ENCODE measurements at places on chromosomes 13 and 19.

GRCh38 chr19:44807162-44807561 is 1.7 kb upstream of the BCAM start:
- DNase-seq = no peak

DNA sequence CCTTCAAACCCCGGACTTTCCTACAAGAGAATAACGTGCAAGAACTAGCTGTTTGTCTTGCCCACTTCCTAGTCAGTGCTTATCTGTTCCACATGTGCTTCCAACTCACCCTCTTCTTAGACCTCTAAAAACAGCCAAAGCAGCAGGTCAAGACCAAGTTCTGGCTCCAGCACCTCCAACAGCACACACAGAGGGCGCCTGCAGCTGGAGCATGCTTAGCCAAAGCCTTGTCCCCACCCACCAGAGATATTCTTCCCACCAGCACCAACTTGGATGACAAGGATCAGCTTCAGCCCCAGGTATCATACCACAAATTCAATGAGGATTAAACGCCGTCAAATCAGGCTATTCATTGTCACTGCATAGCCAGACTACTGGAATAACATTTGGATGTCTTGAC is 17.9 kb downstream of the RCBTB1 start:
- no peak for DNase-seq

DNA sequence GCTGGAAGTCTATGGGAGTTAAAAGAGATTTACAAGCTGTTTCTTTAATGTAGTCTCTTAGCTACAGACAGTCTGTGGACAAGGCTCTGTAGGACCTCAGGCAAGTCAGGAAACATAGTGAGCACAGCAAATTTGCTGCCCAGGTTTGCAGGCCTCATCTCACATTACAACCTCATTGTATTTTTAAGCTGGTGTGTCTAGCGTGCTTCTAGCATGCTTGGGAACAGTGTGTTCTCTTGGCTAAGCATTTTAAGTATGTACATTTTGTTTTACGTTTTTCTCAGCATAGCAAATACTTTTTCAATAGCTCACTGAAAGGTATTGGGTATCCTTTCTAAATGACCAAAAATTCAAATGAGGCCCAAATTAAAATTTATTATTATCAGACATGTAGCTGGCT is 113.2 kb downstream of the STARD13 start:
- DNase-seq = no peak

GRCh38 chr13:44870456-44870929 is 118.8 kb downstream of the NUFIP1 start:
- no peak for DNase-seq

DNA sequence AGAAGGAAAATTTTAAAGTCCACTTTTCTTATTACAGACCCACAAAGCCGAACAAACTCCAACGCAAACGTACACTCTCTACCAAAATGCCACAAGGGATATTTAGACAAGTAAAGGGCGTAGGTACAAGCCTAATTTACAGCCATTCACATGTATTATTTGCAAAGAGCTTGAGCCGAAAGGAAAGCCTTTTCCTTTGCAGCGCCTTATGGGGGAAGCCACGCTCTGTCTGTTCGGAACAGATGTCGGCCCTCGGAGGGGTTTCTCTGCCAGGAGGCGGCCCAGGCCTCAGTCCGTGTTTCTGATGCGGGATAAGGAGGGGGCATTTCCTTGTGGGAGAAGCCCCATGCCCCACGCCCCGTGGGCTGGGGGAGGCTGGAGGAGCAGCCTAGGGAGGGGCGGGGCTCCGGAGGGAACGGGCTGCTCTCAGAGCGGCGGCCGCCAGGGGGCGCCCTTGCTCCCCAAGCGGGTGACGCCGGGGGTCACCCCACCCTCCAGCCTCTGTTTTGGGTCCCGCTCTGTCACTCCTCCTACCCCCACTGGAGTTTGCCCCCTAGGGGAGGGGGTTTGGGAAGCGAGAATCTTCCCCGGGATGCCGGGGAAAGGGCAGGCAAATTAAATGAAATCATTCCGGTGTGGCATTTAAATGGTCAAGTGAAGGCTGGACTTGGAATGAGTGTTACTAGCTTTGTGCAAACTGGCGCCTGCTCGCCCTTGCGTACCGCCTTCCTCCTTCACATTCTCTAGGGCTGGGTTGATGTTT is 2.9 kb downstream of the HTR2A start:
- DNase-seq = peak; percentile 61

- no peak for DNase-seq
These were observed 11.7 kb downstream of the NDUFB7 start for GRCh38 chr19:14559916-14560775.

GRCh38 chr13:79989217-79989661 is 351.7 kb downstream of the SPRY2 start:
- no peak for DNase-seq

DNA sequence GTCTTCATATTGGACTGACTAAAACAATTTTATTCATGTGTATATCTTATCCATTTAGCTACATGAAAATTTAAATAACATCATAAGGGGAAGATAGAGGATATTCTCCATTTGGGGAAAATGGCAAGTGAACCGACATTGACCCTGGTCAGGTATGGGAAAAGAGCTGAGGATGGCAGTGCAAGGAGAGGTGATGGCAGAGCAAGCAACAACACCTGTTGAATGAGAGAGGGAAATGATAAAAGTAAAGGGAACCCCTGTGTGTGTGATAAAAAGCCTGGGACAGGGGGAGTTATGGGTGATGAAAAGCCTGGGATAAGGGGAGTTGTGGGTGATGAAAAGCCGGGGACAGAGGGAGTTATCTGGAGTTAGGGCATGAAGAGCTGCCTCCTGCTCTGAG is 4.0 kb downstream of the CLC start:
- DNase-seq = no peak

DNA sequence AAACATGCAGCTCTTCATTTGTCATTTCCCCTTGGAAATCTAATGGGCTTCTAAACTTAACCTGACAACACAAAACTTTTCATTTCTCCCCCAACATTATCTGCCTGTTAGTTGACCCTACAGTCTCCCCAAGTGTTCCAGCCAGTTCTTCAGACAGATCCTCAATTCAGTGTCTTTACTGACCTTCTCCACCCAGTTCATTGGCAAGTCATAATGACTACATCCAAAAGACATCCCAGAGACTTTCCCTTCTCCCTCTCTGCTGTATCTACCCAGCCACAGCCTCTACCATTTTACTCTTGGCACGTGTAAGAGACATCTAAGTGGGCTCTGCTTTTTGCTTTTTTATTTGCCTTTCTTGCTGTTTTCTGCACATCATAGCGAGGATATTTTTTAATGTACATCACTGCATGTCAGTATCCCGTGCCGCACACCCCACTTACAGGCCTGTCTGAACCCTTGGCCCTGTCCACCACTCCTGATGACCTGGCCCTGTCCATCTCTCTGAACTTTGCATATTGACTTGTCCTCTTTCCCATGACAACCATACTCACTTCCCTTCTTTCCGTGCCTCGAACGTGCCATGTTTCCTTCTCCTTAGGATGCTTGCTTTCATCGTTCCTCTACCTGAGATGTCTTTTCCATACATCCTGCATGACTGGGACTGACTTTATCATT is 391.9 kb downstream of the IRS2 start:
- DNase-seq = no peak

DNA sequence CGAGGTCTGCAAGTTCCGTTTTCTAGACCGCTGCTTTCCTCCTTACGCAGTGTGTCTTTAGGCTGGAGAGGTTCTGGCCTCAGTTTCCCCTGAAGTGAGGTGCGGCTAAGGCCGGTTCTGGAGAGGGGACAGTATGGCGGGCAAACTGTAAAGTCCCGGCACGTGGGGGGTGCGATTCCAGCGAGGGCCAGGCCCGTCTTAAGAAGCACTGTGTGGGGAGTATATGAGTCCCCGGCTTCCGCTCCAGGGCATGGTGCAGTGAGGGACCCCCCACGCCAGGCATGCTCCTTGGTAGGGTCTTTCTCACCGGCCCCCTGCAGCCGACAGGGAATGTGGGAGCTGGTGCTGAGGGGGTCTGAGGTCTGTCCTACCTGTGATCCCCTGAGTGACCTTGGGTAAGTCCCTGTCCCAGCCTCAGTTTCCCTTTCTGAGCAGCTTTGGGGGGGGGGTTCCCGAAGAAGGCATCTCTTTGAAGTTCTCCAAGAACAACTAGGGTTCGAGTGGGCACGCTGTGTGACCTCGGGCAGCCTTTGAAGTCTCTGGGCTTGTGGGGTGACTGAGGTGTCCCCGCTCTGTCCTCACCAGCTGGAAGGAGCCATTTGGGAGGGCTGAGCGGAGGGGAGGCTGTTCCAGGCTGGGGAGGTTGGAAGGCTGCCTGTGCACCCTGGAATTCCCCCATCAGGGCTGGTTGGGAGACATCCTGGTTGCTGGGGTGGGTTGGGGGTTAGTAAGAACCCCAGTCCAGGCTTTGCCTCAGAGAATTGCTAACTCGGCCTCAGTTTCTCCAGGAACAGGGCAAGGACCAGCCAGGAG is 1.5 kb downstream of the NFIC start:
- no peak for DNase-seq

- no peak for DNase-seq
These were observed 458.1 kb upstream of the ARGLU1 start for GRCh38 chr13:107025991-107026390.

DNA sequence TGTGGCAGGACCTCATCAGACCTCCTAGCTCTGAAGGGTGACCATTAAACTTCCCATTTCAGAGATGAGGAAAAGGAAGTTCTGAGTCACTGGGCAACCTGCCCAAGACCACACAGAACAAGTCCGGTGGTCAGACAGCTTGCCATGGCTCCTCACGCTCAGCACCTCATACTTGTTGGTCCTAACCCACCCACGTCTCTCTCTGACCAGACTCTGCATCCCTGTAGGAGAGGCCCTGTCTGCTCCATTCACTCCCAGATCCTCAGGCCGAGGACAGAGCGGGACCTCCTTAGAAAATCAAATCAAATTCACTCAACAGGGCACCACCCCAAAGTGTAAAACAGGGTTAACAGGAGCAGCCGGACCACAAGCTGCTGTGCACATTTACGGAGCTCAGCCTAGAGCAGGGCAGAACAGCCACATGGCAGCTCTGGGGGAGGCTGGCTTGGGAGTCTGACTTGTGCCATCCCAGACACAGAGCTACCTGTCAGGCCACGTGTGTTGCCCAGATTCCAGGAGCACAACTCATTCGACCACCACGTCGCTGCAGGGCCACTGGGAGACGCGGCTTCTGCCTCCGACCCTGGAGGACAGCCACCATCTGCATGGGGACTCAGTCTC is 1.7 kb downstream of the MIER2 start:
- DNase-seq = peak; percentile 74

DNA sequence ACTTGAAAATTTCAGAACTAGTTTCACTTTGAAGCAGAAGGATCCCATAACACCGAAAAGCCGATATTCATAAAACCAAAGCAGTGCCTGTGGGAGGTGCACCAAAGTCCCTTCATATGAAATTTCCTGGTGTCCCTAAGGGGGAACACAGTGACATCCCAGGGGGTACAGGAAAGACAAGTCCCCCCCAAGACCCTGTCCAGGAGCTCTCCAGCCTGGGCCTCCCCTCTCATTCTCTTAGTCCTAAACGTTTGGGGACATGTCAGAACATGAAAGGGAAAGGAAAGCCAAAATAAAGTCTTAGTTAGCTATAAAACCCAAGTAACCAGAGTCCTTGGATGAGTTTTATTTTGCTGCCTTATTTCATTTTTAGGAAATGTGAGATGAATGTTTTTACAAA is 56.6 kb downstream of the MRPL57 start:
- DNase-seq = no peak

DNA sequence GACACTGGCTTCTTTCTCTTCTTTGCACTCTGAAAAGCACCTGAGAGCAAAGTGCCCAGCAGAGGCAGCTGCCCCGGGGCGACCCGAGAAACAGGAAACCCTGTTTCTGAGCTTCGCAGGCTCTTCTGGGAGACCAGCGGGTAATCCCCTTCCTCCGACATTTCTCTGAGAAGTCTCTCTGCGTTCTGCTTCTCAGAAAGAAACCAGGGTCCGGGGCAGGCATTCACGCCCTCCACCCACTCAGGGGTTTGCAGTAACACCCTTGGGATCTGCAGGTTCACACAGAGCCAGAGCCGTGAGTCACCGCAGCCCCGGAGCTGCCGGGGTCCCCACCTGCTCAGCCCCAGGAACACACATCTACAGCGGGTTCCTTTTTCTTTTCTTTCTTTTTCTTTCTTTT is 86.0 kb downstream of the GADD45B start:
- peak; percentile 48 for DNase-seq

GRCh38 chr13:100254002-100254401 is 165.1 kb downstream of the PCCA start:
- DNase-seq = no peak

GRCh38 chr19:35671818-35672217 is 5.5 kb downstream of the UPK1A start:
- peak; percentile 27 for DNase-seq

DNA sequence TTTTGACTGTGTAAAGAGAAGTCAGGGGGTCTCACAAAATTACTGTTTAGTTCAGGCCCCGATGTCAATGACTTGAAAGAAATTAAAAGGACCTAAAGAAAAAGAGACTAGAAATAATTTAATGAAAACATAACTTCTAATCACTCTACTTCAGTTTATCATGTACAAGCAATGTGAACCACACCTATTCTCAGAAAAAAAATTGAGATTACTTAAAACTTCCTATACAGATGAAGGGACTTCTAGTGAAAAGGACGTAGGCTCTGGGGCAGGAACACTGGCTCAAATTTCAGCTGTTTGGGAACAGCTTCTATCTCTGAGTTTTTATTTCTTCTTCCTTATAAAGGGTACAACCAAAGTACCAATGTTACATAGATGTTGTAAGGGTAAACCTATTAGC is 38.0 kb downstream of the TPT1 start:
- DNase-seq = no peak

- DNase-seq = peak; percentile 27
These were observed 1109.1 kb upstream of the MIR17HG start for GRCh38 chr13:90238413-90238812.

GRCh38 chr19:30003866-30004265 is 61.8 kb downstream of the URI1 start:
- DNase-seq = no peak

DNA sequence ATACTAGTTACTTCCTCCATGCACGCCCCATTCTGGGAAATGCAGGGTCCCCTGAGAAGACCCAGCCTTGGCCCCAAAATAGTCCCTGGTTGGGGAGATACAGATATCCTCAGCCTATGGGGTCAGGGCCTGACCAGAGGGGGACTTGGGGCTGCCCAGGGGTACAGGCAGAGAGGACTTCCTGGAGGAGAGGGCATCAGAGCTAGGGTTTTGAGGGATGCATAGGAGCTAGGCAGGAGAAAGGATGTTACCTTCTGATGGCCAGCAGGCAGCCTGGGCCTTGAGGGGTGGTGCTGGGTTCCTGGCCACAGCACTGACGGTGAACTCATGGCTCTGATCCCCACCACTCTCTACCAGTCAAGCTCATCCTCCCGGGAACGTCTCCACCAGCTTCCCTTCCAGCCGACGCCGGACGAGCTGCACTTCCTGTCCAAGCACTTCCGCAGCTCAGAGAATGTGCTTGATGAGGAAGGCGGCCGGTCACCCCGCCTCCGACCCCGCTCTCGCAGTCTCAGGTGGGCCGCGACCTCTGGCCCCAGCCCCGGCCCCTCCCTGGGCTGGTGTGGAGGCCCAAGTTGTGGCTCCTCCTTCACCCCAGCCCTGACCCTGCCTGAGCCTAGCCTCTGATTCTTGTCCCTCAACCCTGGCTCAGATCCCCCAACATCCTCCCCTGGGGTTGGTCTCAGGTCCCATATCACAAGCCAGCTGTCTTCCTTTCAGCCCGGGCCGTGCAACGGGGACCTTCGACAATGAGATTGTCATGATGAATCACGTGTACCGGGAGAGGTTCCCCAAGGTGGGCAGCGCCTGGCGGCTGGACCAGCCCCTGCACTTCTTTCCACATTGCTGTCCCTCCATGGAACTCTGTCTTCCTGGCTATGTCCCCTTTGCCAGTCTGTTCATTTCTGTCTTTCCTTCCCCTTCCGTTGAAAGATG is 25.6 kb downstream of the MAST3 start:
- no peak for DNase-seq

Measured in KBM-7 (cell line).